ENCODE measurements at places on chromosomes 11 and 22. TPM values are rescaled to one million over a fixed set of nuclear protein-coding genes. Genes with fewer than 3 reads are reported as not detected.

The C11orf58 gene
- total RNA-seq: 104 TPM

GRCh38 chr11:12089473-12089872 lies 20.9 kb upstream of the MICAL2 start:
- no peak overlapping the region for H3K27ac ChIP-seq
- H3K27me3 ChIP-seq: no peaks in the 10 kb centered on the region
- peaks cover 14% of the 10 kb centered on the region for H3K4me1 ChIP-seq
- no peak overlapping the region for H3K4me3 ChIP-seq

GRCh38 chr11:123760894-123761293 lies 6.6 kb upstream of the OR6X1 start:
- H3K4me1 ChIP-seq: no peaks in the 10 kb centered on the region
- H3K36me3 ChIP-seq: no peaks in the 10 kb centered on the region
- no peak overlapping the region for H3K27ac ChIP-seq
- peaks cover 8% of the 10 kb centered on the region for H3K27me3 ChIP-seq
- DNase-seq: no peak

- H3K4me1 ChIP-seq: no peaks in the 10 kb centered on the region
- H3K27me3 ChIP-seq: peaks cover 4% of the 10 kb centered on the region
- peak; percentile 6 for DNase-seq
- no peak overlapping the region for H3K27ac ChIP-seq
These were observed 7.2 kb downstream of the ELFN2 start for GRCh38 chr22:37419969-37420685.

- H3K36me3 ChIP-seq: no peaks in the 10 kb centered on the region
- DNase-seq: no peak
- H3K27me3 ChIP-seq: no peaks in the 10 kb centered on the region
- H3K27ac ChIP-seq: no peak overlapping the region
- H3K4me1 ChIP-seq: peaks cover 3% of the 10 kb centered on the region
These were observed 5.5 kb downstream of the FOLR3 start for GRCh38 chr11:72141066-72141465.

GRCh38 chr11:95944623-95945022 lies 20.7 kb upstream of the MTMR2 start:
- H3K4me3 ChIP-seq: no peak overlapping the region
- no peaks in the 10 kb centered on the region for H3K4me1 ChIP-seq
- no peak for DNase-seq
- no peaks in the 10 kb centered on the region for H3K27me3 ChIP-seq
- no peaks in the 10 kb centered on the region for H3K36me3 ChIP-seq

The MB gene
- not detected for total RNA-seq

The LGALS12 gene
- total RNA-seq: 5.1 TPM

- no peak for DNase-seq
- H3K27ac ChIP-seq: no peak overlapping the region
- H3K36me3 ChIP-seq: peaks cover 52% of the 10 kb centered on the region
- H3K27me3 ChIP-seq: no peaks in the 10 kb centered on the region
- no peak overlapping the region for H3K4me3 ChIP-seq
These were observed 28.9 kb downstream of the APOL1 start for GRCh38 chr22:36281781-36282327.

The PANX2 gene
- total RNA-seq: 3.9 TPM

DNA sequence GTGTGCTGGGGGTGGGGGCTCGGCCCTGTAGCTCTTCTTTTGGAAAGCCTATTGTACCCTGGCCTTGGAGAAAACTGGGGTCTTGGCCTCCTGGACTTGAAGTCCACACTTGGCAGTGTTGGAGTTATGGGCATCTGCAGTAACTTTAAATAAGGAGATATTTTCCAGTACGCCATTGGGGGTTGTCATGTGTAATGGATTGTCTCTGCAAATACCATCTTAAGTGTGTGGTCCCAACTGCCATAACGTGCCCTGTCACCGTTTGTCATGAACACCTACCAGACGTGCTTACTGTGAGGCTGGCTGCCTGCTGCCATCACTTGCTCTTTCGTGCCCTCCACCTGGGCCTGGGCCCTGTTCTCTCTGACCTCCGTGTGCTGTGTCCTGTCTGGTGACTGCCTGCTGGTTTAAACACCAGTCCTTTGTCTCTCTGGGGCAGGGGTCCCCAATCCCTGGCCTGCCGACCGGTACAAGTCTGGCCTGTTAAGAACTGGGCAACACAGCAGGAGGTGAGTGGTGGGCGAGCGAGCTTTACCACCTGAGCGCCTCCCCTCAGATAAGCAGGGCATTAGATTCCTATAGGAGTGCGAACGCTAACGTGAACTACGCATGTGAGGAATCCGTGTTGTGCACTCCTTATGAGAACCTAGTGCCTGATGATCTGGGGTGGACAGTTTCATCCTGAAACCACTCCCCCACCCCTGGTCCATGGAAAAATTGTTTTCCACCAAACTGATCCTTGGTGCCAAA lies 3.6 kb upstream of the ZDHHC8 start:
- no peak for DNase-seq
- H3K36me3 ChIP-seq: peaks cover 52% of the 10 kb centered on the region

GRCh38 chr22:19122752-19123492 lies 710 bp upstream of the DGCR2 start:
- no peak for DNase-seq
- peaks cover 55% of the 10 kb centered on the region for H3K4me1 ChIP-seq
- peak overlapping the region; percentile 29 for H3K27ac ChIP-seq
- H3K36me3 ChIP-seq: peaks cover 23% of the 10 kb centered on the region

DNA sequence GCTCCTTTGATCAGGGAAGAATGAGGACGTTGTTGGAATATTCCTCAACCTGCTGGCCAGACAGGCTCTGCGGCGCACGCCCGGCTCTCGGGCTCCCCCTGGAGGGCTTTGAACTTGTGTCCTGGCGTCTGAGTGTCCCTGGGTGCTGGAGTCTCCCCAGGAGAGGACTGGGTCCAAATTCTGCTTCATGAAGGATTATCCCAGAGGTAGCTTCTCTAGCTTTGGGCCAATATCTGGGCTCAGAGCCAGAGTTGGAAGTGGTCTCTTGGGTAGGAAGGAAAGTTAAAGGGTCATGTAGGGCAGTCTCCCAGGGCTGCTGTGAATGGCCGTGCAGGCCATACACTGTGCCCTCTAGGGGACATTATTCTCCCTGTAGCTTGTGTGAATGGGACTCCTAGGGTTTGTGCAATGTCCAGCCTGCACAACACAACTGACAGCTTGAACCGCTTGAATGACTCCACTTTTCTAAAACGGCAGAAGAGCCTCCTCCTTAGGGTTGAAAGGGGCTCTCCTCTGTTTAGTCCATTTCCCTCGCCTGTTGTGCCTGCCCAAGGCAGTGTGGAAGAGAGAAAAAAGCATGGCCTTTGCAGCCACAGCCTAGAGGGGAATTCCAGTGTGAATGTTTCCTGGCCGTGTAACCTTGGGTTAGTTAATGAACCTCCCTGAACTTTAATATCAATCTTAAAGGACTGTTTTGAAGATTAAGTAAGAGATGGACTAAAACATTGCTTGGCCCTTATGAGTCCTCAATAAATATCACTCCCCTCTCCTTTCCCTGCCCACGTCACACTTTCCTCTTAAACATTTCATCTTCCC lies 111.2 kb upstream of the THY1 start:
- no peak overlapping the region for H3K4me3 ChIP-seq
- H3K27me3 ChIP-seq: no peaks in the 10 kb centered on the region
- peaks cover 5% of the 10 kb centered on the region for H3K4me1 ChIP-seq
- H3K36me3 ChIP-seq: no peaks in the 10 kb centered on the region
- DNase-seq: peak; percentile 77
- no peak overlapping the region for H3K27ac ChIP-seq

DNA sequence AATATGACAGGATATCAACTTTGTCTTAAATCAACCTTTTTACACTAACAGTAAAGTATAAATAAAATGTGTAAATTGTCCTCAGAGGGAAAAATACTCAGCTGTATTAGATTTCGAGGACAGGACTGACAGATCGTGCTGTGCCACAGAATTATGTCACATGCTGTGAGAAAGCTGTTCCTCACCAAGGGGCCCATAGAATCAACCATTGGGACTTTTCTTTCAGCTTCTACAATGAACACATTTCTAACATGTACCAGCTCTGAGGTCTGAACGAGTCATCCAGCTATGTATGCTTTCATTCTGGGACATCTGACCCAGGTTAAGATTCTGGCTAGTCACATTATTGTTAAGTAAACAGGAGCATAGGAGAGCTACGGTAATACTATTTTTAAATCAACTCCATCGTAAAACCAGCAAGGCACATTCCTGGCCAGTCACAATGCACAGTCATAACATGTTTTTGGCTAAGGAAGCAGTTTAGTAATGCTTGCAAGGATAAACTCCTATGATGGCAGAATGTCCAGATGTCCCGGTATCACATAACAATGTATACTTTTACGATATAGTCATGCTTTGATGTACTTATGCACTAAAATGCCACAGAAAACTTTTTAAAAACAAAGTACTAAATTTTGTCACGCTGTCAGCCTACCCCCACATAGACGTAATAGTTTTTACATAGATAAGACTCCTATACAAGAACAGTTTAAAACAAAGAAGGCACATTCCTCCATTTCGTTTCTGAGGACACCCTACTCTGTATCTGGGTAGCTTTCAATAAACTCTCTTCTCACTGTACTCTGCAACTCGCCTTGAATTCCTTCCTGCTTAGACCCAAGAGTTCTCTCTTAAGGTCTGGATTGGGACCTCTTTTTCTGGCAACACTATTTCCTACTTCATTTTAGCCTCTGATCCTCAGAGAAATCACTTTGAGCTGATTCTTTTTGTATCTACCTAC lies 27.4 kb downstream of the ZNF214 start:
- H3K4me3 ChIP-seq: no peak overlapping the region
- no peaks in the 10 kb centered on the region for H3K4me1 ChIP-seq
- no peaks in the 10 kb centered on the region for H3K36me3 ChIP-seq

The NXPE4 gene
- not detected for total RNA-seq

DNA sequence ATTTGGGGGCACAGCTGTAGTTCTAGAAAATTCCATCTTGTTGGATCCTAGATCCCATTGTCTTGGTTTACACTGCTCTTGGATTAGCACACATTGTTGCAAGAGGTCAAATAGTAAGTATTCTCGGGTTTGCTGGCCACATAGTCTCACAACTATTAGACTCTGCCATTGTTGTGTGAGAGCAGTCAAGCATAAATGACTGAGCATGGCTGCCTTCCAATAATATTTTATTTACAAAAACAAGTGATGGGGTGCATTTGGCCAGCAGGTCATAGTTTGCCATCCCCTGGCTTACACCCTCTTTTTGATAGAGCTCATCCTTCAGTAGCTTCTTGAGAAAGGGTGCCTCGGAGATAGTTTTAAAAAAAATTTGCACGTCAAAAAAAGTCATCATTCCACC lies 77.9 kb upstream of the ALX4 start:
- H3K27me3 ChIP-seq: peaks cover 19% of the 10 kb centered on the region
- H3K4me3 ChIP-seq: no peak overlapping the region
- no peaks in the 10 kb centered on the region for H3K4me1 ChIP-seq
- no peak overlapping the region for H3K27ac ChIP-seq

DNA sequence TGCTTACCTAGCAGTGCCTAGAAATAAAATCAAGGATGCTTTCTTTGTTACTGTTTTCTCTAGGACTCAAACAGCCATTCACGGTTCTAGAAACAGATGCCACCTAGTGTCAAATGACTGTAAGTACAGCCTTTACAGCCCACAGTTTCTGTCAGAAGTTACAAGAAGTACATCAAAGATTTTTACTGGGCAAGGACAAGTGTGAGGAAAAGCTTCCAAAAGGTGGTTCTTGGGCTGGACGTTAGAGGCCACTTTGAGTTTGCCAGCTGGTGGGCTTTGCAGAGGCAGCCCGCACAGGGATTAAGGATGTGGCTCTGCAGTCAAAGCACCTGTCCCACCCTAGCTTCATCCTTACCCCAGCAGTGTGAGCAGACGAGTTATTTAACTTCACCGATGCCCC lies 6.9 kb downstream of the KMT5B start:
- H3K4me3 ChIP-seq: no peak overlapping the region
- peak; percentile 31 for DNase-seq
- H3K4me1 ChIP-seq: peaks cover 6% of the 10 kb centered on the region
- H3K27ac ChIP-seq: no peak overlapping the region

- H3K4me1 ChIP-seq: no peaks in the 10 kb centered on the region
- peaks cover 79% of the 10 kb centered on the region for H3K36me3 ChIP-seq
- DNase-seq: no peak
- no peaks in the 10 kb centered on the region for H3K27me3 ChIP-seq
- no peak overlapping the region for H3K27ac ChIP-seq
- H3K4me3 ChIP-seq: no peak overlapping the region
These were observed 31.8 kb downstream of the FAM118A start for GRCh38 chr22:45341498-45341897.

The GGTLC2 gene
- total RNA-seq: not detected
